Fibroblast of skin of right biceps (primary cell): ENCODE measurements at places on chromosomes 5 and 9.

- peak; percentile 63 for DNase-seq
Observed at GRCh38 chr5:150653145-150653761, 7.8 kb upstream of the MYOZ3 start.

DNA sequence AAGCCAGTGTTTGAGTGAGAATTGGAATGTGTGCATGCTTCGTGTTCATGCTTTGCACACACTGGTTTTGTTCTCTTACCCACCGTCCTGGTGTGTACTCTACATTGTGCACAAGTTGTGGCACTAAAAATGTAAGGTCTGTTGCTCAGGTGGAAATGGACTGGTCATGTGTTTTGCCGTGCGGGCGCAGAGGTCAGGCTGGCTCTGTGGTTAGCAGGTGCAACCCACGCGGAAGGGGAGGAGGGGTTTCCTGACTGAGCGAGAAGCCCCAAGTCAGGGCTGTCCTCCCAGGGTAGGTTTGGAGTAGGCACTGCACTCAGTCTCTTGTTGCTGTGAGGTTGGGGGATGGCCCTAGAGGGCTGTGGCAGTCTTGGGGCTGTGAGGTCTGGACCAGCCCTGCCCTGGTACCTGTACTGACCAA lies 86.6 kb downstream of the EHMT1 start:
- no peak for DNase-seq

- DNase-seq = no peak
Observed at GRCh38 chr9:109092051-109092580, 27.6 kb downstream of the TMEM245 start.

DNA sequence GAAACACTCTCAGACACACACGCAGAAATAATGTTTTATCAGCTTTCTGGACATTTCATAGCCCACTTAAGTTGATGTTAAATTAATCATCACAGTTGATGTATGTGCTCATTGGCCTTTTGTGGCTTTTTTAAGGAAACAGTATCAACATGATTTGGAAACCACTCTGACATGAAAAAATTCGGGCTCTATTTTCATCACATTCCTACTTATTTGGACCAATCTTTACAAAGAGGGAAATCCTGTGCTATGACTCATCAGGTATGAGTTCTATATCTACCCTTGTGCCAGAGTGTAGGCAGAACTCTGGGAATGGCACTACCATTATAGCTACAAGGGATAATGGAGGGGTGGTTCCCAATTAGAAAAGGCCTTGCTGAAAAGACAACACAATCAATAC lies 388.4 kb upstream of the PTGER4 start:
- peak; percentile 59 for DNase-seq

GRCh38 chr5:74418709-74419108 lies 221.8 kb downstream of the ENC1 start:
- no peak for DNase-seq

DNA sequence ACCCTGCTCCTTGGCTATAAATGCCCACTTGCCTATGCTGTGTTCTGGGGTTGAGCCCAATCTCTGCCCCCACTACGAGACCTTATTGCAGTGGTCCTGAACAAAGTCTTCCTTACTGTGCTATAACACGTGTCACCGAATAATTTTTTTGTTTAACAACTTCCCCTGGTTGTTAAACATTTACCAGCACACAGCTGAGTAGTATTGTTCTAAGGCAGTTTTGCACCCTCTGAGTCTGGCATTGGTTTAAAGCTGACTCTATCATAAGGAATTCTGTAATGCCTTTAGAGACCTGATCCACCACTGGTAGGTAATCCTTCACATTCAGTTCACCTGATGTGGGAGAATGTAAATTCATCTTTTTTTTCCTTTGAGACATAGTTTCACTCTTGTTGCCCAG lies 25.6 kb upstream of the ANKRD31 start:
- DNase-seq = no peak
